ENCODE measurements at places on chromosomes 6 and 20.

DNA sequence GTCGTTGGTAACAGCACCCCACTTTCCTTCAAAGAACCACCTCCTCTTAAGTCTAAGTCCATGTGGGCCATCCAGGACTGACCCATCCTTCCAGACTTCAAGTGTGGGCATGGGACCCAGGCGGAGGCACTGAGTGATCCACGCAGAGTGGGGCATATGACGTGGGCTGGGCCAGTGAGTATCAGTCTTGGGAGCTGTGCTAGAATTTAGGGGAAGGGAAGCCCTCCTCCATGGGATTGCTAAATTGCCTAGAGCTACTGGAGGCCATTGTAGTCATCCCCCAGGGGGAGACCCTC is 35.3 kb upstream of the KCNB1 start:
- no peak for DNase-seq

- DNase-seq = no peak
These were observed 131.4 kb downstream of the BTBD3 start for GRCh38 chr20:12049125-12049524.

DNA sequence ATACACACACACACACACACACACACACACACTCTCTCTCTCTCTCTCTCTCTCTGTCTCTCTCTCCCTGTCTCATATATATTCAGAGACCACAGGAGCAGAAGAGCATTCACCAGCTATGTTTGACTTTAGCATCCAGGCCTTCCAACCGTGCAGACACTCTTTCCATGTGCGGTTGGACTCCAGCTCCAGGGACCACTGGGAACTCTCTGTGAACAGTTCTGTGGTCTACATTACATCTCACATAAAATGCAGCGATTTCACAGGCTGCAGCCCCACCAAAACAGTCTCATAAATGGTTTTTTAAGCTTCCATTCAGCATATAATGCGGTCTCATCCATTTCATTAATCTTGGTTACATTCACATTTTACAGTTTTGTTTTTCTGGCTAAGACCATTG is 508.4 kb upstream of the SULF2 start:
- DNase-seq = no peak

- no peak for DNase-seq
These were observed 26.8 kb upstream of the CRIP3 start for GRCh38 chr6:43335469-43335868.

GRCh38 chr6:134111062-134111677 is 58.7 kb upstream of the SLC2A12 start:
- DNase-seq = peak; percentile 10

DNA sequence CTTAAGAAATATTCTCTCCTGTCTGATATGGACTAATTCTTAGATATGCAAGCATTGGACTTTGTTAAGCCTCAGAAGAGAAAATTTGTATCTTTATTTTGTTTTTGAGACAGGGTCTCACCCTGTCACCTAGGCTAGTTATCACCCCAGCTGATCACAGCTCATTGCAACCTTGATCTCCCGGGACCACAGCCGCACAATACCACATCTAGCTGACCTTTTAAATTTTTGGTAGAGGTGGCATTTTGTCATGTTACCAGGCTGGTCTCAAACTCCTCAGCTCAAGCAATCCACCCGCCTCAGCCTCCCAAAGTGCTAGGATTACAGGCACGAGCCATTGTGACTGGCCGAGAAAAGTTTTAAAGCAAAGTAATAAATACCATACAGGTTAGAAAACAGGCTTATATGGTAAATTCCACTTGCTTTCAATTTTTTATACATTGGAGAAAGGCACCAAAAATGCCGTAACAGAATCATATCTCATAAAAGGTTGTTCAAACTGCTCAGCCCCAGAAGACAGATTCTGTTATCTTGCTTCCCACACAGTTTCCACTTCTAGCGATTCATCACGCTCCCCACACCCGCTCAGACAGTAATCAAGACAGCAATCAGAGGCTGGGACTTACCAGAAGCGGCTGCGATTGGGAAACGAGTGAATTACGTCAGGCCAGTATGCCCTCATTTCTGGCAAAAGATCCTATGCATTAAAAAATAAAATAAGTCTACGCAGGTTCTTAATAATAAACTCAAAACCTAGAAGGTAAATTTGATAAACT is 13.8 kb downstream of the RNASET2 start:
- peak; percentile 58 for DNase-seq

DNA sequence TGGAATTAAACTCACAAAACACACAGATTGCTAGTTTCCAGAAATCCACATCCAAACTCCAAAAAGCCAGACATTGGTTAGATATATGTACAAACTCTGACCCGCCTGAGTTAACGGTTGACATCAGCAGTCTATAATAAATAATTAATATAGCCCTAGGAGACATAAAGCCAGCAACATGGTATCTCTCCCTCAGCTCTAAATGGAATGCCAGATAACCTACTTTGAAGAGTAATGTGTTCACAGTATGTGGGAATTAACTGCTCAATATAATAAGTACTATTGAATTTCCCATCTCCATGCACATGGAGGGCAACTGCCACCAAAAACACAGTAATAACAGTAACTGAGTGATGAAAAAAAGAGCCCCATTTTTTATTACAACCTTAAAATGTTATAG is 383.2 kb downstream of the CD83 start:
- DNase-seq = no peak

DNA sequence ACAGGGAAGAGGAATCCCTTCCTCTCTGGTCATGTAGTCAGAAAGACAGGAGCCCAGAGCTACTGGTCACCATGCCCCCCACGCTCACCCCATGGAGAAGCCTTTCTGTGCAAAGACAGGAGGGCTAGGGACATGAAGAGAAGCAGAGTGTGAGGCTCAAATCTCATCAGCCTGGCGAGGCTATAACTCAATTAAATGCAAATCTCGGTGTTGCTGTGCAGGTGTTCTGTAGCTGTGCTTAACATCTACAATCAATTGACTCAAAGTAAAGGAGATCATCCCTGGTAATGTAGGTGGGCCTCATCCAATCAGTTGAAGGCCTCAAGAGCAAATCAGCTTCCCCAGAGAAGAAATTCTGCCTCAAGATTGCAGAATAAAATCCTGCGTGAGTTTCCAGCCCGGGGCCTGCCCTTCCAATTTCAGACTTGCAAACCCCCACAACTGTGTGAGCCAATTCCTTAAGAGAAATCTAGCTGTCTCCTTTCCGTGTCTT is 64.4 kb downstream of the CHMP4B start:
- DNase-seq = no peak

DNA sequence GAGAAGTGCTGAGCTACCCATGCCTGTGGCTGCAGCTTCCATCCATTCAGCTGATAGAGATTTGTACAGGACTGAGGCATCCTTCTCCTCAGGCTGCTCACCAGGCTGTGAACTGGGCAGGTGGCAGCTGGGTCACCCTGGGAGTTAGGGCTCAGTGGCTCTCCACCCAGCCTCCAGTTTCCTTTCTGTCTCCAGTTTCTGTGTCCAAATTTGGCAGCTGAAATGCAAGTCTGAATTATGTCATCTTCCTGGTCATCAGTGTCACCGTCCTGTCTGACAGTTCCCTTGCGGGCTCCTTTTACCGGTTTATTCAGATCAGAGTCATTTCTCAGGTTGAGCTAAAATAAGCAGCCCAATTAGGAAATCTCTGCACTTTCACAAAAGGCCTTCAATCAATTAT is 93.3 kb downstream of the EDN1 start:
- DNase-seq = no peak

DNA sequence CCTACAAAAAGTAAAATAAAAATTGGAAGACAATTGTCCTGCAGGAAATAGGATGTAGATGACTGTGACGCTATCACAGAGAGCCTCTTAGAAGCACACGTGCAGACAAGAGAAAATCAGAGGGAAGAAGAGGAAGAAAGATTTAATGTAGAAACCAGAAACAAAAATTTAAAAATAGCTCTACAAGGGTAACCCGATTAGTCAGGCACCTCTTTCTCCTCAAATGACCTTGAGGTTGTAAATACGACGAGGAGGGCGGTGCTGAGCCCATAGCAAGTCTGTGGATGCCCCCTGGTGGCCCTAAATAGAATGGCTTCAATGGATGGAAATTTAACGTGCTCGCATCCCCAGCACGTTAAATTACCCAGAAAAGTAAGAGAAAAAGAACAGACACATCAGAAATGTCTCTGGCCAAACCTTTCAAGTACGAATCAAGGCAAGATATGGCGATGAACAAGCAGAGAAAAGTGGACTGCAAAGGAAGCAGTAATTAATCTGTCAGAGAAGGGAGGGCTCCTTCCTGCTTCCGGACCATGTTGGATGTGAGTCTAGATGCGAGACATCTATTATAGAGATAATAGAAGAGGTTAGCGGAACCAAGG is 4.2 kb upstream of the PRPH2 start:
- peak; percentile 62 for DNase-seq

DNA sequence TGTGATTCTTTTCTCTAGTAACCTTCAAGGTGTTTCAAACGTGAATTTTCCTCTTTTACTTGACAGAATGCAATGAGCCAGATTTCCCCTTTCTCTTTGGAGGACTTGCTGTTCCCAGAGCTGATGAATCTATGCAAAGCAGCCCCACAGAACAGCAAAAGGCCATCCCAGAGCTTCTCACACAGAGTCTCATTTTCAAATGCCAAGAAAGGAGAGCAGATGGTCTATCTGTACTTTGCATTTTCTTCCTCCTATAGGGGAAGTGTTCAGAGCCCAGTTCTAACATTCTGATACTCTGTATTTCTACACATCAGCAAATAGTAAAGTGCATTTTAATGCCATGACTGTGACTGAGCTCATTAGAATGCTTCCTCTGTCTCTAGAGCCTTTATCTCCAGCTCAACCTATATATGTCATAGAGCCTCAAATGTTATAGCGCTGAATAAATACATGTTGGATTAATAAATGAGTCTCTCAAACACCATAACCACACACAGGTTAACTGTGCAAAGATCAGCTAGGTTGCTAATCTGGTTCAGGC is 81.8 kb upstream of the EYA4 start:
- no peak for DNase-seq

DNA sequence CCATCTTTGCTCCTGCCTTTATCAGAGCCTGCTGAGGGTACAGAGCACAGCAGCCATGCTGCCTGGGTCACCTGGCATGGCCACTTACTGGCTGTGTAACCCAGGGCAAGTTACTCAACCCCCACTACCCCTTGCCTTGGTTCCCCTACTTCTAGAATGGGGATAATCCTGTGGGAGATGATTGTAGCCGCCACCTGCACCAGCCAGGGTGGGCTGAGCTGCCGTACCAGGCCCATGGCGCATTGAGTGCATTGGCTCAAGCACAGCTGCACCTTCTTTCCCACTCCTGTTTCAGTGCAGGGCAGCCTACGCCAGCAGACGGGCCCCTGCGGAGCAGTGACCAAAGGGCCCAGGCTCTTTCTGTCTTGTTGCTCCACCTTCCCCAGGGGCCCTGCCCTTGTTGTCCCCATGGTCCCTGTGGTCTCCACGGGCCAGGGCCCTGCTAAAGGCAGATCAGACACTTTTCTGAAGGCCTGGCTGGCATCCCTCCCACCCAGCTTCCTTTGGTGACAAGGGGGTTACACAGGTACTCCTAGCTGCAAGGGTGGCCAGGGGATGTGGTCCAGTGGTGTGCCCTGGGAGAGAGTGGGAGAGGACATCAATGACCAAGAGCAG is 159.4 kb upstream of the MLN start:
- DNase-seq = no peak

DNA sequence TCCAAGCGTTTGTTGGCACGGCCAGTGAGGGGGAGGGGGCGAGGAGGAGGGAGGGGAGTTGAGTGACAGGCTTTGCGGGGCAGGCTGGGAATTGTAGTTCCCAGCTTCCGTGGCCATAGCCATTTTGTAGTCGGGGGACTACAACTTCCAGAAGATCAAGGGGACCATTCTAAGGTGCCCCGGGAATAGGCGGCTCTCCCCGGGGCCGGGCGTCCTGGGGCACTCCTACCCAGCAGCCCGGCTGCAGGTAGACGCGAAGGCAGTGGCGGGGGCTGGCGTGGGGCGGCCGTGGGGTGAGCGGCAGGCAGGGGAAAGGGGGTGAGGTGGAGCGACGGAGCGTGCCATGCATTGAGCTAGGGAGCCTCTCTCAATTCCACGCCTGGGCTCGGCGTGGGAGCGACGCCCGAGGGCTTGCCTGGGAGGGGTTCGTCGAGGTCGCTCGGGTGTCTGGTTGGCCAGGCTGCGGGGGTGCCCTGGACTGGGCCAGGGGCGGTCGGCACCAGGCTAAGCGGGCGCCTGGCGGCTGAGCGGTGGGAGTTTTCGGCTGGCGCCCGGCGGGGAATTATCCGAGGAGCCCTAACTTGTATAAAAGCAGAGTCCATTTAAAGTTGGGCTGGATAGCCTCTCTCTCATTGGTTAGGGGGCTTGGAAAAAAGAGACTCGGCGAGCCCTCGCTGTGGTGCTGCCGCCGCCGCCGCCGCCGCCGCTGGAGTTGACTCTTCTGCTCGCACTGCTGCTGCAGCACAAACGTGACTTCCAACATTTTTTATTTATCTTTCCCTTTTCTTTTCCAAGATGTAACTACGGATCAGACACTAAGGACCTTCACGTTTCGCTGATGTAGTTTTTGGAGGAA is at the start of gene JARID2:
Gene JARID2, plus strand, starts transcription at position 709 of the 856 bp plus-strand sequence. CDS start 471 bp downstream, outside the sequence.
- DNase-seq = peak; percentile 95

All from stimulated activated CD4-positive, alpha-beta T cell treated with anti-CD3 and anti-CD28 coated beads, Interleukin-4, amount 100 ng/mL, for 1 hour (primary cell).